ENCODE measurements at places on chromosomes 2 and 18. TPM values are rescaled to one million over a fixed set of nuclear protein-coding genes. Genes with fewer than 3 reads are reported as not detected.

DNA sequence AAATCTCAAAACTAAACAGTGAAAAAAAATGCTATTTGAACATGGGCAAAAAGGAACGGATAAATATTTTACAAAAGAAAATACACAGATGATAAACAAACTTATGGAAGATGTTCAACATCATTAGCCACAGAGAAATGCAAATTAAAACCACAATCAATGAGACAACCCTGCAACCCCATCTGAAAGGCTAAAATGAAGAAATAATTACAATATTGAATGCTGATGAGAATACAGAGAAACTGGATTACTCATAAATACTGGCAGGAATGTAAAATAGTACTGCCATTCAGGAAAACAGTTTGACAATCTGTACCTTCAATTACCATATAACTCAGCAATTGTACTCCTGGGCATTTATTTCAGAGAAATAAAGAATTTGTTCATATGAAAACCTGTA lies 193.1 kb upstream of the UBE2E3 start:
- no peak for DNase-seq

GRCh38 chr18:74778191-74778847 lies 180.6 kb downstream of the ZNF407 start:
- no peak for DNase-seq

DNA sequence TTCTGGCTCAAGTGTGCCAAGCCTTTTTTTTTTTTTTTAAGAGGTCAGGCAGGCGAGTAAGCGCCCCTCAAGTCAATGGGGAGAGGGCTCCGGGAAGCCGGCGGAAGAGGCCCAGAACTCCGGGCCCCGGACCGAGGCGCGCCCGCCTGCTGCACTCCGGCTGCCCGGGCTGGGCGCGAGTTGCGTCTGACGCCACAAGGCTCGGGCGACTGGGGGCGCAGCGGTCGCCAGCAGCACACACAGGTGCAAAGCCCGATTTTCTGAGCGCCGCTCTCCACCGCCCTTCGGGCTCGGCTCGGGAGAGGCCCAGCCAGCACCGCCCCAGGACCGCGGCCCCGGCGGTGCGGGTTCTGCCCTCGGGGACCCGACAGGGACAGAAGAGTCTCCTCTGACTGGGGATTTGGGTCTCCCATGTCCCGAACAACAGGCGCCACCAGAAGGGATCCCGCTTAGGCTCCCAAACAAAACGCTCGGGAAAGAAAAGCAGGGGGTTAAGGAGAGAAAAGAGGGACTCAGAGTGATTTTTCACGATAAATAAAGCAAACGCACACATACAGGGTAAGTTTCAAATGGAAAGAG lies 787 bp downstream of the ERBB4 start:
- peak; percentile 69 for DNase-seq

GRCh38 chr2:71611781-71612527 lies 158.6 kb downstream of the DYSF start:
- DNase-seq, result peak; percentile 8

The ASPRV1 gene
- total RNA-seq, result 0.84 TPM

The SIX2 gene
- total RNA-seq, result 0.40 TPM

The CCDC68 gene
- 3.3 TPM for total RNA-seq

The COL3A1 gene
- total RNA-seq, result 51.8 TPM

All from left ventricle myocardium superior (tissue), 1 donor.